ENCODE measurements at places on chromosomes 7 and 10.

- no peak for DNase-seq
Observed at GRCh38 chr10:119520283-119520682, 22.2 kb downstream of the RGS10 start.

GRCh38 chr7:47896809-47897423 is 51.4 kb downstream of the PKD1L1 start:
- DNase-seq, result no peak

GRCh38 chr7:75711656-75712514 is 26.9 kb downstream of the HIP1 start:
- no peak for DNase-seq

DNA sequence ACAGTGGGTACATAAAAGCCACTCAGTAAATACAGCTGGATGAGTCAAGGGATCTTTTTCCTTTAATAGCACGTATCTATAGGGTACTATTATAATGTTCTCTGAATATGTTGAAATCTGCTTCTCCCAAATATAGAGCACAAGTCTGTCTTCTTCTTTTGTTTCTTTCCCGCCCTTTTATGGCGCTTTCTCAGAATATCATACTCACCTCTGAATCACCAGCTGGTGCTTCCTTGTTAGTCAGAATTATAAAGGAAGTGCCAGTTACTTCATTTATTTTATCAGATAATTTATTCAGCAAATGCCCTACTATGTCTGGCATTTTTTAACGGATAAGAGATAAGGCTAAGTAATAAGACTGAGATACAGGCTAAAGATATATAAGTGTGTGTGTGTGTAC is 772.9 kb downstream of the SORCS3 start:
- DNase-seq, result no peak

DNA sequence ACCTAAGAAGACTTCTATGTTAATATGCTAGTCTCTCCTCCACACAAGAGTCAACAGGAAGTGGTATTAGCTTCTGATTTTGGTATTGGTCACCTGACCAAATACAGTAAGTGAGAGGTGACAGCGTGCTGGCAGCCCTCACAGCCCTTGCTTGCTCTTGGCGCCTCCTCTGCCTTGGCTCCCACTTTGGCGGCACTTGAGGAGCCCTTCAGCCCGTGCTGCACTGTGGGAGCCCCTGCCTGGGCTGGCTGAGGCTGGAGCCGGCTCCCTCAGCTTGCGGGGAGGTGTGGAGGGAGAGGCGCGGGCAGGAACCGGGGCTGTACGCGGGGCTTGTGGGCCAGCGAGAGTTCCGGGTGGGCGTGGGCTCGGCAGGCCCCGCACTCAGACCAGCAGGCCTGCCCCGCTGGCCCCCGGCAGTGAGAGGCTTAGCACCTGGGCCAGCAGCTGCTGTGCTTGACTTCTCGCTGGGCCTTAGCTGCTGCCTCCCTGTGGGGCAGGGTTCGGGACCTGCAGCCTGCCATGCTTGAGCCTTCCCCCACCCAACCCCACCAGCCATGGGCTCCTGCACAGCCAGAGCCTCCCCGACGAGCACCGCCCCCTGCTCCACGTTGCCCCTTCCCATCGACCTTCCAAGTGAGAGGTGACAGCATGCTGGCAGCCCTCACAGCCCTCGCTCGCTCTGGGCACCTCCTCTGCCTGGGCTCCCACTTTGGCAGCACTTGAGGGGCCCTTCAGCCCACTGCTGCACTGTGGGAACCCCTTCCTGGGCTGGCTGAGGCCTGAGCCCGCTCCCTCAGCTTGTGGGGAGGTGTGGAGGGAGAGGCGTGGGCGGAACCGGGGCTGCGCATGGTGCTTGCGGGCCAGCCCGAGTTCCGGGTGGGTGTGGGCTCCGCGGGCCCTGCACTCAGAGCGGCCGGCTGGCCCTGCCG is 4.2 kb upstream of the ACSL5 start:
- DNase-seq, result no peak

DNA sequence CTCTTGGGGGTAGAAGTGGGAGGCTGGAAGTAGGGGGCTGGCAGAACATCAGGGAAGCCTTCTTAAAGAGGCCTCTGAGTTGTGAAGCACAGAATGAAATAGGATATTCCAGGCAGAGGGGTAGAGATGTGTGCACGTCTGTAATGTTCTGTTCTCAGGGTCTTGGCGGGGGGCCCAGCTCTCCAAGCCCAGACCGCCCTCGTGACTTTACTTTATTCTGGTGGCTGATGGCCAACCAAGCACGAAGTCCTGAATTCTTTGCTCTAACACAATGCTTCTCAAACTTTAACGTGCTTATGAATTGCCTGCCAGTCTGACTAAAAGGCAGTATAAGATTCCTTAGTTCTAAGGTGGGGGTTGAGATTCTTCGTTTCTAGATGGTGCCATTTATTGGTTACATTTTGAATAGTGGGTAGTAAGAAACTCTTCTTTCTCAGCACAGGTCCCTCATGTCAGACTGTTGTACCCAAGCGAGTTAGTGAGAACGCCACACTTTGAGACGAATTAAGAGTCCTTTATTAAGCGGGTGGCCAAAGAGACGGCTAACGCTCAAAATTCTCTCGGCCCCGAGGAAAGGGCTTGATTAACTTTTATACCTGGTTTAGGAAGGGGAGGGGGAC is 8.2 kb downstream of the PRXL2A start:
- DNase-seq, result no peak

DNA sequence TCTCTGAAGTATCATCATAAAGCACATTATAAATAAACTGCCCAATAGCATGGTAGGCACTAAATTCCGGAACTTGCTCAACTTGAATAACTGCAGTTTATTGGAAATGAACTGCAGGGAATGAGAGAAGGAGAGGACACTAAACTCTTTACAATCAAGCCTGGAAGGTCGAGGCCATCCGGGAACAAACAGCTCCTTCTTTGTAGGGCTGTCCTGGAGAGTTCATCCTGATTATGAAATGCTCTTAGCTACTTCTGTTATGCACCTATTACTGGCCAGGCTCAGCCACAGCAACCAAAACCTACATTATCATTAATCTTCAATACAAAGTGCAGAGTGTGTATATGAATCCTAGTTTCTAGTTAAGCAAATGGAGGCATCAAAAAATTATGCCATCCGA is 64.7 kb downstream of the PPP1R17 start:
- DNase-seq, result no peak

- DNase-seq, result no peak
Observed at GRCh38 chr10:124576526-124577420, 115.2 kb downstream of the LHPP start.

- no peak for DNase-seq
Observed at GRCh38 chr7:100583132-100584053, 2.5 kb downstream of the LRCH4 start.

GRCh38 chr7:24705461-24705954 is 51.8 kb downstream of the GSDME start:
- DNase-seq, result no peak

DNA sequence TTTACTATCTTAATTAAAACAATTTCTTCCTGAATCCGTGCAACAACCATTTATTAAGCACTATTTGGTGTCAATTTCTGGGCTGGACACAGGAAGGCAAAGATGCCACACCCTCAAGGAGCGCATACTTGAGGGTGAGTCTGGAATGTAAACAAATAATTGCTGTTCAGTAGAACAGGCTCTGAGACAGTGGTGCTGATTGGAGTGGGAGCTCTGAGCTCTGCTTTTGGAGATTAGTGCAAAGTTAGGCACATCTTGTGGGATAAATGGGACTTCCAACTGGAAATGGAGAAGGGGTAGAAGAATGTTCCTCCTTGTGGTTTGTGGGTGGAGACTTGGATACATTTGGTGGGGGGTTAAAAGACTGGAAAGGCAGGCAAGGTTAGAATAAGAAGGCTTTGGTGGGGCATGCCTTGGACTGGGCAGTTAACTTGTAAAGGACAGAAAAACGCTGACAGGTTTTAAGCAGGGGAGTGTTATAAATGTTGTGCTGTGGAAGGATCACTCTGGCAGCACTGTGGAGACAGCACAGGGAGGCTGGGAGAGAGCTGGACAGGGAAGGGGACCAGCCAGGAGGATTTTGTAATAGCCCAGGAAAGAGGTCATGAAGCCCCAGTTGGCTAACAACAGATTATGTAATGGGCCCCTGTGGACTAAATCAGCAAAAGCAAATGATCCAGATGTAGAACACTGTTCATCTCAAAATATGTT is 80.7 kb downstream of the ZNF365 start:
- no peak for DNase-seq

GRCh38 chr10:86376852-86377796 is 10.5 kb upstream of the GRID1 start:
- DNase-seq, result peak; percentile 92

GRCh38 chr7:71334541-71334940 is 202.6 kb downstream of the GALNT17 start:
- DNase-seq, result no peak

- no peak for DNase-seq
Observed at GRCh38 chr7:156932006-156932405, 17.5 kb upstream of the NOM1 start.

GRCh38 chr10:91745090-91745831 is 53.0 kb upstream of the TNKS2 start:
- DNase-seq, result peak; percentile 21

DNA sequence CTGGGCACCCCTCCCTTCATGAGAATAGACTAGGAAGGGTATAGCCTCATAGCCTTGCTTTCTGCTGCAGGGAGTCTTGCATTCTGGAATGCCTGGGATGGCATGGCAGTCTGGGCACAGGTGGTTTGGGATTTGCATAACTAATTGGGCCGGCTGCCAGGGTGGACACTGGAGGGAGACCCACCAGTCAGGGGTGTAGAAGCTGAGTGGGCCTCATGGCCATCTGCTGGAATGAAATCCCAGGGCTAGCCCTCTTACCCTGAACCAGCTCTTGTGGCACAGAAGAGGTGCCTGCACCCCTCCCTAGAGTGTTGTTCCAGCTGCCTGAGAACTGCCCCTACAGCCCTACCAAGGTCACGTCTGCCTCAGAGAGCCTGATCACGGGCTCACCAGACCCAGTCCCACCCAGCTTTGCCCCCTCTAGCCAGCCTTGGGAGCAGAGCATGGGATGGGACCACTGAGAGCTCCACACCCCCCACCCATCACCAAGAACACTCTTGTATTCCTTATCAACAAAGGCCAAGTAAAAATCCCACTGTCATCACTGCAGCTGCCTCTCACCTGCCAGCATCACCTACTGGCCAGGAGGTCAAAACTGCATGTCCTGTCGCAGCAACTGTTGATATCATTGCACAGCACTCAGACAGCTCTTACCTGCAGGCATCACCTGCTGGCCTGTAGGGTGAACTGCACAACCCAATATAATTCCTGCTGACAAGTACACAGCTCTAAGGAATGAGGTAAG is 148.9 kb downstream of the ZEB1 start:
- DNase-seq, result no peak

DNA sequence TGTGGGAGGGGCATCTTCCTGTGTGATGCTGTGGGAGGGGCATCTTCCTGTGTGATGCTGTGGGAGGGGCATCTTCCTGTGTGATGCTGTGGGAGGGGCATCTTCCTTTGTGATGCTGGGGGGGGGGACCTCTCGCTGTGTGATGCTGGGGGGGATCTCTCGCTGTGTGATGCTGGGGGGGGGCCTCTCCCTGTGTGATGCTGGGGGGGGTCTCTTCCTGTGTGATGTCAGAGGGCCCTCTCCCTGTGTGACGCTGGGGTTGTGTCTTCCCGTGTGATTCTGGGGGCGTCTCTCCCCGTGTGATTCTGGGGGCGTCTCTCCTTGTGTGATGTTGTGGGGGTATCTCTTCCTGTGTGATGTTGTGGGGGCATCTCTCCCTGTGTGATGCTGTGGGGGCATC is 27.9 kb upstream of the DPYSL4 start:
- no peak for DNase-seq

- no peak for DNase-seq
Observed at GRCh38 chr7:98922392-98923187, 44.3 kb downstream of the TRRAP start.

- no peak for DNase-seq
Observed at GRCh38 chr10:80199828-80200227, 5.5 kb downstream of the ANXA11 start.

- DNase-seq, result peak; percentile 70
Observed at GRCh38 chr10:95907456-95908253, at the start of gene CC2D2B. TSS of gene CC2D2B (plus strand) at chr10:95907975. CDS start at chr10:95911324, 3,349 bp downstream.

DNA sequence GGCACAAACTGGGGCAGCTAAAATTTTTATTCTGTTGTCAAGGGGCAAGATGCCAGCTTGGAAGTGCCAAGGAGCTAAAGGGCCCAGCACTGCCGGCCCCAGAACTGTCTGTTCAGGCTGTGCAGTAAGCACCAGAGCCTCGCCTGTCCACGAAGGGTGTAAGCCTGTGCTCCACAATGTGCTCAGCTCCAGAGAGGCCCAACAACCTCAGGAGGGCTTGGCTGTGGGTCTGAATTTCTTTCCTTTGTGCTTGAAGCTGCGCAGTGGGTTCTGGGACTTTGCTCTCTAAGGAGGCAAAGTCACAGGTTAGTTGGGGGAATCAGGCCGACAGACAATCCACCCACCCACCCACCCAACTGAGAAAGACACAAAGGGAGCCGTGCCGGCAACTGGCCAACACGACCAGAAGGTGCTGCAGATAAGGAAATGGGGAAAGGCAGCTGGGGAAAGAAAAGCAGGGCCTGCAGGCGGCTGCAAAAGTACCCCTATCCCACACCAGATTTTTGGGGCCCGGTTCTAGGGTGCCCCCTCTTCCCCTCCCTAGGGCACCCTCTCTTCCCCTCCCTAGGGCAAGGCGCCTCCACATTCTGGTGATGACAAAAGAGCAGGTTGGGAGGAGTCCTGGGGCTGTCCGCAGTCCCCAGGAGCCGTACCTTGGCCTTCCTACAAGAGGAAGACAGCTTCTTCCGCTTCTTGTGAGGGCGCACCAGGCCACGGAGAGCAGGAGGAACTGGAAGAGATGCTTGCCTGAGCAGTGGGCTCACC is 7.7 kb downstream of the DDX56 start:
- DNase-seq, result no peak

DNA sequence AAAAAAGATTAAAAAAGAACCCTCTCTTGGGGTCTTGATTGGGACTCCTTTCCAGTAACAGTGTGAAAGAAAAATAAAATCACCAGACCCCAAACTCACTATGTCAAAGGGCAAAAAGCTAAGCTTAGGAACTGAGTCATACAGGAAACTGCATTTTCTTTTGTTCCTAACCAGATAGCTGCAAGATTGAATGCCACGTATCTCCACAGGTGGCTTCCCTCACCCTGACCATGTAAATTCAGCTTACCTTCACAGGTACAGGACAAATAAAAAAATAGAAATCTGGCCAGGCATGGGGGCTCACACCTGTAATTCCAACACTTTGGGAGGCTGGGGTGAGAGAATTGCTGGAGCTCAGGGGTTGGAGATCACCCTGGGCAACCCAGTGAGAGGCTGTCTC is 32.5 kb upstream of the EIF4H start:
- DNase-seq, result no peak

GRCh38 chr7:54189330-54189729 is 352.8 kb upstream of the VSTM2A start:
- no peak for DNase-seq

DNA sequence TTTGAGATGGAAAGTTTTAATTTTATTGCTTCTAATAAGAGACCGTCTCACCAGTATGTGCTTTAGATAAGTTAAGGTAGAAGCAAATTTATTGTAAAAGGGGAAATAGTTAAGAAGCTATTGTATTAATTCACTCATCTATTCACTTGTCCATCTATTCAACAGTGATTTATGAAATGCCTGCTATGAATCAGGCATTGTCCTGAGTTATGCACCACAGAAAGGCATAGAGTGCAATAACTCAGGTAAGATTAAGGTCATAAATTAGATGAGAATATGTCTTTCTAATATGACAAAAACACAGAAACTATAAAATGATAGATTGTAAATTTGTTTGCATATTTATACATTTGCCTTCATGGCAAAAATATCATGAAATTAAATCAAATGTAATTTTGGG is 379.3 kb upstream of the PCDH15 start:
- no peak for DNase-seq

- DNase-seq, result no peak
Observed at GRCh38 chr10:1461016-1461415, 276.3 kb downstream of the ADARB2 start.

GRCh38 chr7:130393841-130394411 is 13.6 kb downstream of the CPA1 start:
- DNase-seq, result no peak
